ENCODE measurements at places on chromosomes 5 and 9.

DNA sequence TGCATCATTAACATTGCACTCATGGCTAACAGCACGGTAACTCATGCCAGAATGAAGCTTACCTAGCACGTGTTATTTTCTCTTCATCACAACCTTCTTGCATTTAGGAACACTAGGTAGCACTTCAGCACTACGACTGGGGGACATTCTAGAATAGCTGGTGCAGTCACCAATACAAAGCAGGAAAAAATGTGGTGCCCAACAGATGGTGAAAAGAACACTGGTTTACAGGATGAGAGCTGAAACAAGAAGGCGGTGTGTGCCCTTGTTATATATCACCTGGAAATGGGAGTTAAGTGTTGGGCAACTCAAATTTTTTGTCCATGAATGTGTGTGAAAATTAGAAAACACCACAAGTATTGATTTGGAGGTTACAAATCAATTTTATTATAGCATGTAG is 30.0 kb downstream of the GALNT12 start:
- DNase-seq: no peak

DNA sequence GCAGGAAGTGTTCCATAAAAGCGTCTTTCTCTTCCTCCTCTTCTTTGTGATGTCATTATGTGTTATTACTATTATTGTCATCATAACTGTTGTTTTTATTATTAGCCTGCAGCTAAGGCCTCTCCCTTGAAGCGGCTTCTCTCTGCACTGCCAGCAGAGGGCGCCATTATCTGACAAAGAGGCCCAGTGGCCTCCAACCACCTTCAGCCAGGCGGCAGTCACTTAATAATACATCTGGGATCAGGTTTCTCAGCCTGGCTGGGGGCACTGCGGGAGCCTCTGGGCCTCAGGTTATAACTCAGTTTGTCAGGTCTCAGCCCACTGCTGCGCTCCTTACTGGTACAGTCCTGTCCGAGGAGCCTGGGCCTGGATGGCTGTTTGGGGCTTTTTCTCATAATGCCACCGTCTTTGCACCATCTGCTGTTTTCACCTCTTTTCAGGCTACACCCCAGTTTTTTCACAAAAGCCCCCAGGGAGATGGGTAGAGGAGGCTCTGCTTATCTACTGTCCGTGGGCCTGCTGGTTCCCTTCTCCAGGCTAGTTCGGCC is 281.9 kb downstream of the NSG2 start:
- DNase-seq: peak; percentile 39

GRCh38 chr9:108612513-108612912 is 243.3 kb downstream of the ACTL7B start:
- no peak for DNase-seq

GRCh38 chr5:32020271-32020670 is 153.8 kb downstream of the GOLPH3 start:
- no peak for DNase-seq
